ENCODE measurements at places on chromosomes 16 and 17.

- no peak for DNase-seq
Measured at GRCh38 chr16:1919327-1919998, 1.2 kb upstream of the HS3ST6 start.

DNA sequence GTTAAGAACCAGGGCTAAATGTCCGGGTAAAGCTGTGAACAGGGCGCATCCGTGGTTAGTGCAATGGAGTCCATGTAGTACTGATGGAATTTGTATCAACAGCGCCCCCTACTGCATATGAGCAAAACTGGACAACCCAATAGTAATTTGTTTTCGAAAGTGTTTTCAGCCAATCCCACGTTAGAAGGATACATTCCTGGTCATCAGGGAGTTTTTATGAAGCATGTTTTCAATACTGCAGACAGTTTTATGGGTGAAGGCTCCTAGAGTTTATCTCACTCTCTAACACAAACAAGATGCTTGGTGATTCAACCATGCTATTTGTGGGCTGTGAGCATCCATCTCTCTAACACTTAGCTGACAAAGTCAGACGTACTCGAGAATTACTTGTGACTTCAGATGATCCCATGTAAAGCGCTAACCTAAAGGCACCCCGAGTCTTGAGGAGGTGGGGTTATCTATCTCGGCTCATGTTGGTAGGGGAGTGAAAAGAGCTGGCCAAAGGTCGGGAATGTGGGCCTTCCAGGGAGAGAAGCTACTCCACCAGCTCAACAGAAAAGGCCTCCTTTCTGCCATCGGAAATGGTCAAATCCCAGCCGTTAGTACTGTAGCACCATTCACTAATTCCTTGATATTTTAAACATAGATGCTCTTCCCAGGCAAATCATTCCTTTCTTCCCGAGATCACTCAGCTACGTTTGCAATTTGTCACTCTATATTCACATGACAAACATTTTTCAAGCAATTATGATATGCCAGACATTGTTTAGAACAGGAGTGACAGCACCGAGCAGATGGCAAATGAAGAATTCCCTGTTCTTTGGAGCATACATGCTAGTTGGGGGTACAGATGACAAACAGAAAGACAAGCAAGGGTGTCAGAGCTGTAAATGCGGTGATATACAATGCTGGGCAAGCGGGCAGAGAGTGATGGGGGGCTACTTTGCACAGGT is 46.9 kb upstream of the HNF1B start:
- no peak for DNase-seq

- DNase-seq, result no peak
Measured at GRCh38 chr17:41627316-41628072, 3.1 kb upstream of the KRT17 start.

DNA sequence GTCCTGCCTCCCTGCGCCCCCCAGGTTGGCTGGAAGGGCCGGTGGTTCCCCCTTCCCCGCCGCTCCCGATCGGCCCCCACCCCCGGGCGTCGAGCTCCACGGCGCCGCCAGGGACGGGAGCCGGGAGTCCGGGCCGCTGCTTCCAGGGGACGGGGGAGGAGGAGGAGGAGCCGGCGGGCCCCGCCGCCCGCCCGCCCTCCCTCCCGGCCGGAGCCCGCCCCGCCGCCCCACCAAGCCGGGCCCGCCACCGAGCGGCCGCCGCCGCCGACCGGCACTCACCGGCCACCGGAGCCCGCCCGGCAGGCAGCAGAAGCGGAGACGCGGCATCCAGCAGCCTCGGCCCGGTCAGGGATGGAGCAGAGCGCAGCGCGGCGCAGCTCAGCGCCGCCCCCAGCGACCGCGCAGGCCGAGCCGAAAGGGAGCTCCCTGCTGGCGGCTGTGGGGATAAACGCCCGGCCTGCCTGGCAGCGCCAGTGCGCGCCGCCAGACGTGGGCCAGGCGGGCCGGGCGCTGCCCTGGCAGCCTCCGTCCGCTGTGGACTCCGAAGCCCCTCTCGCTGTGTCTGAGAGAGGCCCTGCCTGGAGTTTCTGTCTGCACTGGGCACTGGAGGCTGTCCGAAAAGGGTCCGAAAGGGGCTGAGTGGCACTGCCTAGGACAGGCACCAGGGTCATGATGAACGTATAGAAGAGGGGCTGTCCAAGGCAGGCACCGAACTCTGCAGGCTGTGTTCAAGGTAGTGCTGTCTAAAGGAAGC is at the start of gene MYO18A:
Gene MYO18A, minus strand, starts transcription at position 365 of the 754 bp plus-strand sequence. CDS start 13,458 bp downstream, outside the sequence.
- DNase-seq, result peak; percentile 80

GRCh38 chr17:4565209-4566141 is 5.1 kb upstream of the GGT6 start:
- peak; percentile 33 for DNase-seq

DNA sequence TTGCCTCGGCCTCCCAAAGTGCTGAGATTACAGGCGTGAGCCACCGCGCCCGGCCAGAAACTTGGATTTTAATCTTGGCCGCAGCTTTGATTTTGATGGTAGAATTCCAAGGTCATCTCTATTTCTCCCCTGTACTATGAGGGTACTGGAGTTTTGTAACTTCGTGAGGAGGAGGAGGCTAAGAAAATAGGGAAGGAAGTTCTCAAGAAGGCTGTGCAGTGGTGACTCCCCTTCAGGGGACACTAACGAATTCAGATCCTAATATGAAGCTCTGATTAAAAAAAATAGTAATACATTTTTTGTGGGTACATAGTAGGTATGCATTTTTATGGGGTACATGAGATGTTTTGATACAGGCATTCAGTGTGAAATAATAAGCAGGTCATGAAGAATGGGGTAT is 55.9 kb downstream of the LDHD start:
- DNase-seq, result no peak

GRCh38 chr16:85098565-85098964 is 13.7 kb downstream of the CIBAR2 start:
- no peak for DNase-seq

DNA sequence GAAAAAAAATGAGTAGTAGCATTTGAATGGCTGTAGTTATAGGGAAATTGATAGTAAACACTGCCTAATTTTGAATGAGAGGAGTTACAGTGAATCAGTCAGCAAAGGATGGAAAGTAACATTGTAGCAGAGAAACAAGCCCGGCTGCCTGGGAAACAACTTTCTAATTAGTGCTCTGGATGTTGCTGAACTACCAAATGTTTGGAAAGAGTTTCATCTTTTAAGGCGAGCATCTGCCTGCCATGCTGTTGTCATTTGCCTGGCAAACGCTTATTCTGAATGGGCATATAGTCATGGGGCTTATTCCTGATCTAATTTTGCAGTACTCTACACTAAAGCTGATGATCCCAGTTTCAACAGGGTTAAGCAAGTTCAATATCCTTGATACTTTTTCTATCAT is 138.6 kb downstream of the CDH11 start:
- DNase-seq, result no peak

GRCh38 chr16:24396350-24397271 is 140.5 kb downstream of the CACNG3 start:
- no peak for DNase-seq

DNA sequence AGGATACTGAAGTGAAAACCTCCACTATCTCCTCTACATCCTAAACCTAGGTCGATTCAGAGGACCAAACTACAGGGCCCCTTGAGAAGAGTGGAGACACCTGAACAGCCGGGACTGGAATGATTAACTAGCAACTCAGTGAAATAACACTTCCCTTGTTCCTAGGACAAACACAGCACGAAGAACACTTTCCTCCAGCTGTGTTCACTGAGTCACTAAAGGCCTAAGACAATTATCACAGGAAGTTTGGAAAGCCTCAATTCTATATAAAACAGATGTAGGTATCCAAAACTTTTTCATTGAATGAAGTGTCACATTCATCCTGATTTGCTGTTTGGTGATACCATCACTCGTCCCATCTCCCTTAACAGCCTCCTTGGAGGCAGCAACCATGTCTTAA is 15.5 kb upstream of the CUEDC1 start:
- no peak for DNase-seq

GRCh38 chr17:720706-721539 is 6.3 kb upstream of the VPS53 start:
- no peak for DNase-seq

DNA sequence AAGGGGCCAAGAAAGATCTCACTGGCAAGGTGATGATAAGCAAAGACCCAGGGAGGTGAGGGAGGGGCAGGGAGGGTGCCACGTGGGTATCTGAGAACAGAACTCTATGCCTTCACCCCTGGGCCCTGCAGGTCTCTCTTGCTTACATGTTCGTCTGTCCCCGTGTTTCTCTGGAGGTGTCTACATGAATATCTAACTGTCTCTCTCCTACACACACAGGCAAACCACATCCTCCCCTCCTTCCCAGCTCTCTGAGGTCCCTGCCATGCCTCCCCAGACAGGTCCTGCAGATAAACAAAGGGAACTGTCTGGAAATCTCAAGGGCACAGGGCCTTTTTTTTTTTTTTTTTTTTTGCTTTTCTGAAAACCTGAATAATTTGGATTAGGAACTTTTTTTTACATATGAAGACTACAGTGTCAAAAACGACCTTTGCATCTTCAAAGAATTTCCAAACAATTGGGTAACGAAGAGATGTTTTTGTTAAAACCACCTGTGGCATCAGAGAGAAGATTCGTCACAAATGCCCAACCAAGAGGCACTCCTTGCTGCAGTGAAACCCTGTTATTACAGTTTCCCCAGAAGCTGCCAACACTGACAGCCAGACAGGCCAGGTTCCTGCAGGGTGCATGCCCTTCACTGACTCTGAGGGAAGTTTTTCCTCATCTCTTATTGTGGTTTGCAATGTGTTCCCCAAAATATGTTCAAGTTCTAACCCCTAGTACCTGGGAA is 17.8 kb downstream of the PLLP start:
- DNase-seq, result no peak

DNA sequence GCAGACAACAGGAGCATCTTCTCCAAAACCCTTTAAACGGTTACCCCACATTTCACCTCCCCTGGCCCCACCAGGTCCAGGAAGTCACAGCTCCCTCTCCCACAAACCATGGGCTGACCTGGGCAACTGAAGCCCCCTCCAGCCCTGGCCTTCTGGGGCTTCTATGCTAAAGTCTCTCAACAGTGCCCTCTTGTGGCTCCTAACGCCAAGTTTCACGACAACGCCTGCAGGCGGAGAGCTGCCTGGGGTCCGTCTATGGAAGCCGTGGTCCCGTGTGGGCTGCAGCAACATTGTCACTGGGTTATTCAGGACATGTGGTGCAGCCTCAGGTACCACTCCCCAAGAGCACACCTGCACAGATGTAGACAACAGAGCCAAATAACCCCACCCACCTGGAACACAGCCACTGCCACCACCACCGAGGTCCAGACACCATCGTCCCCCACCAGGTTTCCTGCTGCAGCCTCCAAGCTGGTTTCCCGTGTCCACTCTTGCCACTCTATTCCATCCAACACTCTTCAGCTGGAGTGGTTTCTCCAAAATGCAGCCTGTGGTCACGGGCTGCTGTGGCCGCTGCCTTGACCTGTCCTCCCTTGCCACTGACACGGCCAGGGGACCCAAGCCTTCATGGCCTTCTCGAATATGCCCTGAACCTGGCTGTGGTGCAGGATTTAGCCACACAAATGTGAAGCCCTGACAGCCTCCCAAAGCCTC is 19.1 kb downstream of the C16orf95 start:
- DNase-seq, result no peak

DNA sequence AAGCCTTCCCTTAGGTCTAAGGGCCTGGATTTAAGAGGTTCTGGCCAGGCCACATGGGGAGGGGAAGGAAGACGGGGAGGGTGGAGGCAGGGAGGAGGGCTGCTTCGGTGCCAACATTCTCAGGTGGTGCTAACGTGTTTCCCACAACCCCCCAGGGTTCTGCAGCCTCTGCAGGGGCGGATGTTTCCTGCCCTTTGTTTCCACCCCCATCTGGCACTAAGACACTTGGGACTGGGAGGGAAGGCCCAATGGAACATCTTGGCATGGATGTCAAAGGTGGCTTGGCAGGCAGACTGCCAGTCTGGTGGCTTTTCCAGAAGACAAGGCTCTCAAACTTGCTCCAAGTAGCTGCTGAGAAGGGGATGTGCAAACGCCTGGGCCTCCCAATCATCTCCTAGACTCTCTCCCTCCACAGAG is 12.7 kb downstream of the HIC1 start:
- DNase-seq, result no peak

- no peak for DNase-seq
Measured at GRCh38 chr17:73788111-73788510, 143.9 kb upstream of the SDK2 start.

DNA sequence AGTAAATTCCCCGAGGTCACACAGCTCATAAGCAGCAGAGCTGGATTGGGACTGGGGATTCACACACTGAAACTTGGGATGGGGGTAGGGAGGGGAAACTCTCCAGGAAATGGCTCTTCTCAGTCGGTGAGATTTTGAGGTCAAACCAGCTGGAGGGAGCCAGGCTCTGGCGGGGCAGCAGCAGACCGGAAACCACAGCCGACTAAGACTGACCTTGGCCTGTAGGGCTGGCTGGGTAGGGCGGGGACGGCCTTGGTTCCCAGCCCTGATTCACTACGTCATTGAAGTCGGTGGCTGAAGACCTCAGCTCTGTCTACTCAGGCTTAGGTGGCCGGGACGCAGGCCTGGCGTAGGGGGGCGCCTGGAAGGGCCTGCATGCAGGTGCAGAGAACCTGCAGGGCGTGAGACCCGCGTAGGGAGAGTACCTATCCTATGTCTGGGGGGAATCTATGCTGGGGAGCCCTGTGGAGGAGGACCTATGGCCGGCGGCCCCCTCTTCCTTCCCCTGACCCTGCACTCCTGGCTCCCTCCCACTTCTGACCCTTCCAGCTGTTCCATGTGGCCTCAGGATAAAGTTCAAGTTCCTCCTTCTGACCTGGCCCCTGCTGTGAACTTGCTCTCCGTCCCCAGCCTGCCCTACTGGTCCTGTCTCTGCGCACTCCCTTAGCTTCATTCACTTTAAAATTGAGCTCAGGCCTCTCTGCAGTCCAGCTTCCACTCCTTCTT is 11.9 kb upstream of the SLC4A1 start:
- peak; percentile 16 for DNase-seq

GRCh38 chr17:55822028-55822427 is 71.2 kb downstream of the PCTP start:
- no peak for DNase-seq

DNA sequence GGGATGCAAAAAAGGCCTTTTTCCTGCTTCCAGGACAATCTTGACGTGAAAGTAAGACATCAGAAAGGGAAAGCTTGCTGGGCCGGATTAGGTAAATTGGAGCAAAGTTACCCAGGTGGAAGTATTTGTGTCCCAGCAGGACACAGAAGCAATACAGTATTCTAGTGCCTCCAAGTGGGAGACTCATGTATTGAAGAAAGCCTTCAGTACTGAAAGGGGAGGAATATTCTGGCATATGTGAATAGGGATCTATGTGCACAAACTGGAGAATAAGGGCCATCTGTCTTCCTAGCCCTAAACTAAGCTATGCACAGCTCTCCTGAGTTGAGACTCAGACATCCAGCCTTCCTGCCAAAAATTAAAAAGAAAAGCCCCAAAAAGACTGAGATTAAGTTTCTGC is 327.3 kb upstream of the CDH8 start:
- no peak for DNase-seq

DNA sequence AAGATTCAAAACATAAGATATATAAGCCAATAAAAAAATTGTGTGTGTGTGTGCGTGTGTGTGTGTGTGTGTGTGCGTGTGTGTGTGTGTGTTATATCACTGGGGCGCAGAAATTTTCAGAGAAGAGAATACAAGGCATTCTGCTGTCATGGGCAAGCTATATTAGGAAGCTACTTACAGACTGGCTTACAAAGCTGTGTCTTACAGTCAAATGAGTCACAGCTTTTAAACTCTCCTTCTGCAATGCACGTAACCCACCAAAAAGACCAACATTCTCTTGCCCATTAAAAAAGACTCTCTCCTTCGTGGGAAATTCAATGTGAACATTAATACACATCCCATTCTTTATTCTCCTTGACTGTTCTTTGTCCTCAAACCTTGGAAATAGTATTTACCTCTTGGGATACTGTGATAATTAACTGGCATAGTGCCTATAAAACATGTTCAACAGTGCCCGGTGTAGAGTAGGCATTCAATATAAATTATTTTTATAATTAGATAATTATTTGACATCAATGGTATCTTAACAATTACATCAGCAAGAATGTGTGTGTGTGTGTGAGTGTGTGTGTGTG is 860.4 kb upstream of the SOX9 start:
- no peak for DNase-seq

All from nucleus accumbens (tissue), 56 donors.